ENCODE measurements at places on chromosomes 6 and 20.

- DNase-seq, result no peak
Measured at GRCh38 chr20:49573900-49574416, 6.0 kb upstream of the PTGIS start.

GRCh38 chr6:106197441-106197840, 111.3 kb downstream of the PRDM1 start:
- no peak for DNase-seq

DNA sequence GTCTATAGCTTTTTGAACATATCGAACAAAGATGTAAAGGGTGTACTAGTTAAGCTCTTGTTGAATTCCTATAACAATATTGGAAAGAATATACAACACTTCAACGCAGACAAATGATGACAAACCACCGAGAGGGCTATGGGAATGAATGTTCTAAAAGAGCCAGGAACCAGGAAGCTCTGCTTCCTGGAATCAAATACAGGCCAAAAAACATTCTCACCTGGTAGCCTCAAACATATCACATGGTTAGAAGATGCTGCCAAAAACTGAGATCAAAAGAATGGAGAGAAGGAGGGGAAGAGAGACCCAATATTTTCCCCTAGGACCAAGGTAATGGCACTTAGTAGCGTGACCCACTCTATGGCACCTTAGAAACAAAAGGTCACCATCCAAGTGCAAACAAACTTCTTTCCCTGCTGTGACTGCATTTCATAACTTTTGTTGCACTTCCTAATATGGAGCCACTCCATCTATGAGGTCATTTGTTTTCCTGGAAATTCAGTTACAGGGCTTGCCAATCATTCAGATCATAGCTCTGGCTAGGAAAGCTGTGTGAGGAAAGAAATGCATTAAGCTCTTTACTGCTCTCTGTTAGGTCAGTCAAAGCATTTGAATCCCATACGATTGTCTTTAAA, 199.2 kb upstream of the NT5E start:
- no peak for DNase-seq

GRCh38 chr20:37282556-37282955, 6.9 kb upstream of the MANBAL start:
- no peak for DNase-seq

- no peak for DNase-seq
Measured at GRCh38 chr20:56676001-56676400, 46.9 kb downstream of the TFAP2C start.

GRCh38 chr6:45438151-45438550, 60.4 kb upstream of the SUPT3H start:
- DNase-seq, result no peak

DNA sequence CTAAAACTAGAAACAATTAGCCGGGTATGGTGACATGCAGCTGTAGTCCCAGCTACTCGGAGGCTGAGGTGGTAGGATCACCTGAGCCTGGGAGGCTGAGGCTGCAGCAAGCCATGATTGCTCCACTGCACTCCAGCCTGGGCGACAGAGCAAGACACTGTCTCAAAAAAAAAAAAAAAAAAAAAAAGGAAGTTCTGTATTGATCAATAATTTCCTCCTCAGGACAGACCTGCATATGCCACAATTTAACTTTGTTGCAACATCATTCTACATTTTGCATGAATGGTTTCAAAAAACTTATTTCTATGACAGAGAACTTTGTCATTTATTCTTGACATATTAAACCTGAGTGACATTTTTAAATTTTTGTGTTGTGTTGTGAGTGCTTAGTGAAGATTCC, 5.5 kb downstream of the DNAJC5 start:
- DNase-seq, result no peak

DNA sequence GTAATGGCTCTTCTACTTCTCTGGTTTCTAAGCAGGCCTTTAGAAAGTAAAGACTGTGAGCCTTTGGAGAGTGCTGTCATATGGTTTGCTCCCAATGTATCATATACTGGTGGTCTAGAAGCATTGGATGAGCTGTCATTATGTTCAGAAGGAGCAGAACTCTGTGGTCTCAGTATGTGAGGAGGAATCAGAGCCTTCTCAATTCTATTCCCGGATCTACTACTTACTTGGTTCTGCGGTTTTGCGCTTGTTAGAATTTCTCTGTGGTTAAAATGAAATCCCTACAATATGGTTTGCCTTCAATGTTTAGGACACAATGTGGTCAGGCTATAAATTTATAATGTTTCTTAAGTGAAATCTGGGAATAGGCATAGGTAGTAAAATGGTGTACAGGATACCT, 64.6 kb downstream of the RWDD2A start:
- DNase-seq, result no peak

DNA sequence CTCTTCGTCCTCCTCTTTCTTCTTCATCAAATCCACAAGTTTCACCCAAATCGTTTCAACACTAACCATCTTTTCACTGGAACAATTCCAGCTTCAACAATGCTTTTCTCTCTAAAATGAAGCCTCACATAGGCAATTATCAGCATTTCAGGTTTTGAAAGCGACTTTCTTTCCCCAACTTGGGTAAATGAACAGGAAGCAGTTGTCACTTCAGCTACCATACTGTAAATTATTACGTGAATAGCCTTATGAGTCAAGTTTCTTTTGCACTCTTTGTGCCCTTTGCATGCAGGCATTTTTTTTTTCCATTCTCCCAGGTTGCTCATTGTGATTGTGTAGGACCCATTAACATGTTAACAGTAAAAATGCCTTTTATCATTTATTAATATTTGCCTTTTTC, 121.7 kb upstream of the BTBD3 start:
- no peak for DNase-seq

GRCh38 chr20:31717478-31718201, 5.0 kb downstream of the BCL2L1 start:
- no peak for DNase-seq

DNA sequence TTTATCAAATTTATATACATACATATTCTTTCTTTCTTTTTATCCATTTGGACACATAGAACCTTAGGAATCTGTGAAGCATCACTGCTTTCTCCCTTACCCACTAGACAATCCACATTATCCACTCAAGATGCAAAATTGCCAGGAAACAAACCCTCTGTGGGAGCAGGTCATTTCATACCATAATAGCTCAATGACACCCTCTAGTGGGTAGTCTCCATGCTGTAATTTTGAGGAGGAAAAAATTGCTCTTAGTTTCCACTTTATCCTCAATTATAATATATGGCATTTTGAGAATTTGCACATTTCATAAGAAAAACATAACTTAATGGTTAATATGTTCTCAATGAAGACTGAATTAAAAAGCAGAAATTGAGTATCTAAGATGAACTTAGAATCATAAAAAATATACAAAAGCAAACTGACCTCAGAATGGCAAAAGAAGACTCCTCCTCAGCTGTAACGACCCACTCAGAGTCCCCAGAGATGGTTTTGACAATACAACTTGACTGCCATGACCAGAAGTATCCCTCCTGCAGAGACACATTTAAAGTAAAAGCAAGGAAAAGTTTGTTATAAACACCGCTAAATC, 164.1 kb downstream of the FRK start:
- no peak for DNase-seq

GRCh38 chr6:147930745-147931144, 411.9 kb upstream of the SASH1 start:
- no peak for DNase-seq

All from activated T-cell treated with anti-CD3 and anti-CD28 coated beads for 24 hours (primary cell).